ENCODE measurements at places on chromosomes 5 and 9.

DNA sequence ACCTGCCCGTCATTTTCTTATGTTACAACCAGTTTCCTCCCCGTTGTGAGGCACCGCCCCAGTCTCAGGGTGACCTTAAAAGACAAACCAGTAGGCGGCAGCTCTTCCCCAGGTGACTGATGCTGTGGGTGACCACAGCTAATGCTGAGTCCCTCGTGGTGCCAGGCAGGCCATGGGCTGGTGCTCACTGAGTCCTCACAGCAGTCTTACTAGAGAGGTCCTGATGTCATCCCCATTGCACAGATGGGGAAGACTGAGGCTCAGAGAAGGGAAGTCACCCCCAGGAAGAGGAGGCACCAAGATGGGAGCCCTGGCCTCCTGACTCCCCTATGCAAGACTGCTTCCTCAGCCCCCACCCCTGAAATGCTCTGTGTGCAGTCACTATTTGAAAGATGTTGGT is 978 bp downstream of the CFAP157 start:
- no peak for DNase-seq

DNA sequence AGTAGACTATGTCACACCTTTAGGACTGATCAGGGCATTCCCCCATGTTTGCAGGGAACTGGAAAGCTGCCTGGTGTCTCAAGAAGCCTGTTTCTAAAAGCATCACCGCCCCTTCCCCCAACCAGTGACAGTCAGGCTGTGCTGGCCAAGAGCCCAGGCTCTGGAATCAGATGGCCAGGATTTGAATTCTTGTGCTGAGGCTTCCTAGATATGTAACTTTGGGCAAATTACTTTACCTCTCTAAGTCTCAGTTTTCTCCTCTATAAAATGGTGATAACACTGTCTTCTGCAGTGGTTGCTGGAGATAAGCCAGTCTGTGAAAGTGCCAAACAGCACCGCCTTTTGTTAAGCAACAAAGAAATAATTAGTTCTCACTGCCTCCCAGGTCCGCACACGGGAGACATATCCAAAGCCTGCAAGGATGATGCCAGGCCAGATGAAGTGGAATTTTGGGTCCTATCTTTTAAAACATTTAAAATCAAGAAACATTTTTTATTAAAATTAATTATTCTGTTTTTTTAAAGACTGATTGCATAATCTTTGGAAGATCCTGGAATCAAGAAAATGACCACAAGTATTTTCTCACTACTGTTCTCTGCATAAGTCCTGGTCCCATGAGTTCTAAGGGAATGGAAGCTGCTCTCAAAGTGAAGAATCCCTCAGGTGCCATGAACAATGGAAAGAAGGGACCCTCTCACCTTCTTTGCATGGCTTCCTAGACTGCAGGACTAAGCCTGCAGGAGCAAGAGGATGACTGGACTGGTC is 13.9 kb downstream of the SLC31A2 start:
- DNase-seq: peak; percentile 11

GRCh38 chr5:68261169-68261568 is 45.6 kb downstream of the PIK3R1 start:
- no peak for DNase-seq

GRCh38 chr5:165579911-165580310 is 2074.5 kb downstream of the MAT2B start:
- no peak for DNase-seq

GRCh38 chr5:9776525-9776924 is 146.4 kb upstream of the TAS2R1 start:
- no peak for DNase-seq

- DNase-seq: no peak
These were observed 172.3 kb upstream of the TBCA start for GRCh38 chr5:77948476-77948875.

DNA sequence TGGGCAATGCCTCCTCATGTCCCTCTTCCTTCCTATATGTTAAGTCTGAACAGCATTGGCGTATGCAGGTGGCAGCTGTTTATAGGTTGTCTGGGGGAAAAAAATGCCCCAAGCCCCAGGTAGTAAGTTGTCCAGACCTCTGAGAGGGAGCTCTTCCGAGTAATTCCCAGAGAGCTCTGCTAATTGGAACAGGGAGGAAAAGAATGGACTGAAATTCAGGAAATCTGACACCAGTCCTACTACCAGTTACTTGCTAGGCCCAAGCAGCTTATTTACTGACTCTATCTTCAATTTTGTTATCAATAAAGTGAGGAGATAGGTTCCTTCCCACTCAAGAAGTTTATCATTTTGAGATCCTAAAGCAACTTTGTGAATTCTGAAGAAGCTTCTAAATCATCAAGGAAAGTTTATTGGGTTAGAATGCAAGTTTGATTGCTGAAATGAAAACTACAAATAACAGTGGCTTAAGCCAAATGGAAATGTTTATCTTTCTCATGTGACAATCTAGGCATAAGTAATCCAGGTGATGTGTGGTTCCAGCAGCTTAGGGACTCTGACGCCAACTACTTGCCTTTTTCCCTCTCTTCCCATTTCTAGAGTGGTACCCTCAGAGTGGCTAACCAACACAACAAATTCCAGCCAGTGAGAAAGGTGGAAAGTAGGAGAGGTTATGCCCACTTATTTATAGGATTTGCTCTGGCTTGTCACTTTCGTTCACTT is 5.6 kb downstream of the STK32A start:
- no peak for DNase-seq

- DNase-seq: no peak
These were observed 67.9 kb upstream of the TTC23L start for GRCh38 chr5:34771076-34771475.

- DNase-seq: no peak
These were observed 377.1 kb downstream of the EFNA5 start for GRCh38 chr5:107293541-107294210.

DNA sequence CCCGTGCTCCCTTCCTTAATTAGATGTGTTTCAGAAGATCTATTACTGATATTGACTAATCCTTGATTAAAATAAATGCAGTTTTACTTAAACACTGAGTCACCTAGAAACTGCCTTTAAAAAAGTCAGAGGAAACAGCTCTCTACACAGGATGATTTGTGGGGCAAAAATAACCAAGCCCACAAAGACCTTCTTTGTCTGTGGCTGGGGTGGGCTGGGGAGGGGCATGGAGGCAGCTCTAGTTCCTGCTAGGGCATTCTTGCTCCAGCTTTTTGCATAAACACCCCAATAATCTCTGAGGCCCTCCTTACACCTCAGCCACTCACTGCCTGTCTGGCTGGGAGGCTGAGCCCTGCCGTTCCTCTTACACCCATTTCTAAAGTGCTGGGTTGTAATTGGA is 227.6 kb upstream of the DAP start:
- no peak for DNase-seq

DNA sequence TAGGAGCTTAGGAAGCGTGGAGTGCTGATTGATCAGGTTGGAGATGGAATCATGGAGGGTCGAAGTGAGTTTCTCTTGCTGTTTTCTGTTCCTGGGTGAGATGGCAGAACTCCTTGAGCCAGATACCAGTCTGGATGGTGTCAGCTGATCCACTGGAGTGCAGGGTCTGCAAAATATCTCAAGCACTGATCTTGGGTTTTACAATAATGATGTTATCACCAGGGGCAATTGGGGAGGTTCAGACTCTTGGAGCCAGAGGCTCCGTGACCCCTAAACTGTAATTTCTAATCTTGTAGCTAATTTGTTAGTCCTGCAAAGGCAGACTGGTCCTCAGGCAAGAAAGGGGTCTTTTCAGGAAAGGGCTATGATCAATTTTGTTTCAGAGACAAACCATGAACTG is 80.0 kb upstream of the NIPAL4 start:
- no peak for DNase-seq

- DNase-seq: peak; percentile 80
These were observed 80.1 kb downstream of the ZCCHC7 start for GRCh38 chr9:37200433-37201005.

DNA sequence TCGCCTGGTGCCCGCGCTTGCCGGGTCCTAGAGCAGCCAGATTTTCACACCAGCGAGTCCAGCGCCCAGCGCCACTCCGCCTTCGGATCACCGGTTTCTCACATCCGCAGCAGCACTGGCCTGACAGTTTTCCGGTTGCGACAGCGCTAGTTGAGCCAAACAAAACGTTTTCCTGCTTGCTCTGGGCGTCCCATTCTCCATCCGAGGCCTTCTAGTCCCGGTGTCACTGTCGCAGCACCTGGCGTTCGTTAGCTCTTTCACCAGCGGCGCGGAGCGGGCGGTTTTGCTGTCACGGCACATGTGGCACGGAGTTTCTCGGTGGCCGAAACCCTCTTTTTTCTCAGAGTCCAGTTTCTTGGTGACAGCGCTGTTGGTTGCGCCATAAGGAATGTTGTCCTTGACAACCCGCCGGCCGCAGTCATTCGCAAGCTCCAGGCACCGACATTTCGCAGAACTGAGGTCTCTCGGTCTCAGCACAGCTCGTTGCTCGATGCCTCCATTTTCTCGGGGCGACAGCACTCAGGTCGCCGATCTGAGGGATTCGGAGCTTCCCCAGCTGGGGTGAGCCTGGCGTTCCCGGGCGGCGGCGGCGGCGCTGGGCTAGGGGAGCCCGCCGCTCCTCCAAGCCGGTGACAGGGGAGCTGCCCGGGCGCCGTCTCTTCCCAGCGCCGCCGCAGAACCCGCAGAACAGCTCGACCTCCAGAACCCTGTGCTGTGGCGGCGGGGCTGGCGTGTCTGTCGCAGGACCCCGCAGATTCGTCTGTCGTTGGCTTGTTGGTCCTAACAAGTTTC is 47.8 kb downstream of the ANXA2R start:
- peak; percentile 95 for DNase-seq

DNA sequence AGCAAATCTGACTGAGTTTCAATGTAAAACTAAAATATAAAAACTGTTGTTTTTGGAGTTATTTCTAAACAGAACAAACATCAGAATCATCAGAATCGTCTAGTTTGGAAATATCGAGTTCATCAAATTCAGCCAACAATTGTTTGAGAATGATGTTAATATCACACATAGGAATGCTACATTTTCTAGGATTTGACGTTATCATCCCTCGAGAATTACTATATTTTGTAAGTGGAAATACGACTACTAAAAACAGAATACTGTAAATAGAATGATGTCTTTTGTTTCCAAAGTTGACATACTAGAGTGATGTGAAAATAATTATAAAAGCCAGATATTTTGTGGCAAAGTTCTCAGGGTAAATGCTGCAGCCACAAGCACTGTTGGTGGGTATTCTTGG is 805.9 kb downstream of the TLE1 start:
- DNase-seq: no peak

GRCh38 chr5:149160291-149160787 is 19.0 kb downstream of the ABLIM3 start:
- DNase-seq: no peak

- DNase-seq: no peak
These were observed 87.5 kb upstream of the EQTN start for GRCh38 chr9:27384262-27385014.

GRCh38 chr5:155620821-155621410 is 607.4 kb downstream of the KIF4B start:
- DNase-seq: no peak

DNA sequence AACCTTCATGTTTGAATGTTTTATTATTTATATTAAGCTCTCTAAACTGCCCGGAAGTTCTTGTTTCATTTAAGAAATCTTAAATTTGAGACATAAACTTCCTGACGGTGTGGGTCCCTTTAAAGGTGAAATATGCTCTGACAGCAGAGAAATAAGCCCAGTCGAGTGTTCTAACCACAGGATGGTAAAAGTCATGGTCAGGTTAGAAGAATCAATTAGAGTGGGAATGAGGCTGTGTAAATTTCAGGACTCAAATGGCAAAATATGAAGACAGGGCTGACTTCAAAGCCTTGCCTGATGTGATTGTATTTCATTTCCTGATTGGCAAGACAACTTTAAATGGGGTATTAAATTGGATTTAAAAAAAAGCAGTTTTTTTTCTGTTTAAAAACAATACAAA is 432.9 kb upstream of the BRINP1 start:
- DNase-seq: no peak

DNA sequence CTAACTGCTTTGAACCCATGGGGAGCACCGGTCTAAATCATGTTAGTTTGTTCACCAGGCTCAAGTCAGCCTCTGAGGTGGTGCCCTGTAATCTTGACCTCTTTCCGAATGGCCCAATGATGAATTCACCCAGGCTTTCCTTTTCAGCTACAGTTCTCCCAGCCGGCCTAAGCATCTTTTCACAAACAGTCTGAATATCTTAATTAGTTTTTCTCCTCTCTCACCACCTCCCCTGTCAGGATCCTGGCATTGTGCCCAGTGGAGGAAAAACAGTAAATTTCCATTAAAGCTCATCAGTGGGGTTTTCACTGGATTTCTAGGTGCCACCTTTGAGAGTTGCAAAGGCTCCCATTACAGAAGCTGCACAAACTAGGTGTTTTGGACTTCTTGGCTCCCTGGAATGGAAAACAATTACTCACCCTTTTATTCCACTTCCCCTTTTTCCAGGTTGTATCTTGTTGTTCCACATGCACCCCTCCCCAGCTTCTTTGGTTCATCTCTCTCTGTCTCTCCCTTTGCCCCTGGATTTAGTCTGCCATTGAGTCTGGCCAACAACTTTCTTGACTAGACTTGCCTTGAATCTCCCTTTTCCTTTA is 69.4 kb upstream of the ADAMTSL1 start:
- peak; percentile 57 for DNase-seq

DNA sequence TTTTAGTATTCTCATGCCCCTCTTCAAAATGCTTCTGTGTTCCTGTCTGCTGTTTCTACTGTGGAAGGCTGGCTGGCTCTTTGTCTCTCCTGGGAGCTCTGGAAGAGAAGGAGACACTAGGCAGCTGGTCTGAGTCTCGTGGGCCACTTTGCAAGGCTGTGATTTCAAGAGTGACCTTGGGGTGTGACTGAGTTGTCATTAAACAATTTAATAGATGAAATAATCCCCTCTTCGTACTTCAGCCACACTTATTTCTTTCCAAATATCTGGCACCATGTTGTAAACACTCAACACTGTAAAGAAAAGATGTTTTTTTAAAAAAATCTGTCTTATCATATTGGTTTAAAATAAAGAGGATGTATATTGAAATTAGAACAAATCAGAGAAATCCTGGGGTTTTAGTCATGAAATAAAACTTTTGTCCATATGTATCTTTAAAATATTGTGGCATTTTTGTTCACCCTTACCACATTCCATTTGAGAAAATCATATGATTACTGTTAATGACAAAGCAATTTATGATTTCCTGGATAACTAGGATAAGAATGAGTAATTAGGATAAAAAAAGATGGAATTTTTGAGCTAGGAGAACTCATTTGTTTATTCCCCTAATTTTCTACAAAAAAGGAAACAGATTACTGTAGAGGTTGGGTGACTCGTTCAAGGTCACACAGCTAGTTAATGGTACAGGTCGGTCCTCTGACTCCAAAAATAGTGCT is 200.8 kb downstream of the MAT2B start:
- DNase-seq: peak; percentile 18

Measured in lung microvascular endothelial cell (primary cell).